ENCODE measurements at places on chromosomes 2 and 18. TPM values are rescaled to one million over a fixed set of nuclear protein-coding genes. Genes with fewer than 3 reads are reported as not detected.

Gene COL6A3
- 465 TPM for total RNA-seq

- H3K27me3 ChIP-seq = no peaks in the 10 kb centered on the region
- no peak overlapping the region for H3K4me3 ChIP-seq
- H3K27ac ChIP-seq = no peak overlapping the region
- no peaks in the 10 kb centered on the region for H3K4me1 ChIP-seq
Measured at GRCh38 chr2:201228271-201228911, 31.9 kb upstream of the CASP8 start.

DNA sequence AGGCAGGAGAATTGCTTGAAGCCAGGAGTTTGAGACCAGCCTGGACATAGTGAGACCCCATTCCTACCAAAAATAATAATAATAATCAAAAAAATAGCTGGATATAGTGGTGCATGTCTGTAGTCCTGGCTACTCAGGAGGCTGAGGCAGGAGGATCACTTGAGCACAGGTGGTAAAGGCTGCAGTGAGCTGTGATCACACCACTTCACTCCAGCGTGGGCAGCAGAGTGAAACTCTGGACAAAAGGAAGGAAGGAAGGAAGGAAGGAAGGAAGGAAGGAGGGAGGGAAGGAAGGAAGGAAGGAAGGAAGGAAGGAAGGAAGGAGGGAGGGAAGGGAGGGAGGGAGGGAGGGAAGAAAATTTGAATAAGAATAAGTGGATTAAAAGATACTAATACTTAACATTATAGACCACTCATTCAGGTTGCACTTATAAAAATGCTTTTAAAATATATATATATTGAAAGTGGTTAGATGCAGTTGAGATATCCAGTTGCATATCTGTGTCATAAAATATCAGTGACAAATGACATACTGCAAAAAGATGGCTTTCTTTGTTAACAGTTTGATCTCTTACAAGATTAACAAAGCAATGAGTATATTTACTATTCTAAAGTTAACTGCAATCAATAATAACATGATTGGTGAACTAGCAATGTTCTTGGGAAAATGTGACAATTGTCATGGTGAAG, 702.4 kb downstream of the CPS1 start:
- no peaks in the 10 kb centered on the region for H3K4me1 ChIP-seq
- DNase-seq = no peak
- no peaks in the 10 kb centered on the region for H3K27me3 ChIP-seq

DNA sequence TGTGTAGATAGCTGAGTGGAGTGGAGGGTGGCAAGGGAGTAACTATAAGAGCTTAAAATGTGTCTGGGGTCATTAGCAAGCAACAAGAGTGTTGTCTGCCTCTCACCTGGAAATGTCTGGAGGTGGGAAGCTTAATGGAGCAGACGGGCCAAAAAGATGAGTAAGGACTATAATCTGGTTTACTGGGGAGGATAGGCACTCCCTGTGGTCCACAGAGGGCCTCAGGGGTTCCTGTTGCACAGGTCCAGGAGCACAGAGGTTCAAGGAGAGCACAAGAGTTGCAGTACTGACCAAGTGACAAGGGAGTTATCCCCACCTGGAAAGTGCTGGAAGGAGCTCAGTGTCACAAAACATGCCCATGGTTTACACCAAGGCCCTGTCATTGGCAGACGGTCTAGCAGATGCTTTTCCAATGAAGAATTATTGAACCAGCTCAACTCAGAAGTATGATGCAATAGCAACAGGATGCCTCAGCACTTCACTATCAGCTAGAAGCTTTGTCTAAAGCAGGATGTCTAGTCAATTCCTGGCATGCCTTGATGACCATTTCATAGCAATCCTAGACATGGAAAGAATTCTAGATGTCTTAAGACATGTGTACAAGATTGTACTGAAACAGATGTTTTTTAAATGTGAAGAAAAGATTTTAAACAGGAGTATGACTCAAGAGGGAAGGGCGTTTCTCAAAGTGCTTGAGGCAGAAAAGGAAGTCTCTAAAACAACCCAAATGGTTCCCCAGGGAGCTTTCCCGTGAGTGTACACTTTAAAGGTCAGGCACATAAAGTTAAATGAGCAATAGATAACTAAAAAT, 62.9 kb upstream of the SERPINE2 start:
- H3K27ac ChIP-seq = no peak overlapping the region
- H3K36me3 ChIP-seq = no peaks in the 10 kb centered on the region
- H3K4me1 ChIP-seq = no peaks in the 10 kb centered on the region
- DNase-seq = no peak
- H3K27me3 ChIP-seq = no peaks in the 10 kb centered on the region
